ENCODE measurements at places on chromosomes 7 and 10. TPM values are rescaled to one million over a fixed set of nuclear protein-coding genes. Genes with fewer than 3 reads are reported as not detected.

NANOS1 gene
- total RNA-seq, result 4.8 TPM

RP9 gene
- total RNA-seq, result 7.5 TPM

ZC3HAV1L gene
- total RNA-seq, result 68.8 TPM

AKR1C1 gene
- total RNA-seq, result 94.8 TPM

DNA sequence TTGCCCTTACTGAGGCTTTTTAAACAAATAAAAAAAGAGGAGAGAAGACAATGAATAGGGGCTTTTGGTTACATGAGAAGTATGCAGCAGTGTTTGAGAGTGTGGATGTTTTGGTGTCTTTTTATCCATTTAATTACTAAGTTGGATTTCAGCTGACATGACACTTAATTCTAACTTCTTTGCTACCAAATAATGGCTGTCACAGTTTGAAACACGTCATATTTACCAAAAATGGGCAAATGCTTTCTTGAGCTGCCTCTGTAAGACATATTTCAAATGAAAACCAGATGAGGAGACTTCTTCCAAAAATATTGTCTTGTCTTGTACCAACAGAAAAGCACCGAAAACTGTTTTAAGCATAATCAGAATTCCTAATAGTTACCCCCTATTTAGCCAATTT, 4.0 kb downstream of the ABCB4 start:
- DNase-seq, result no peak

- DNase-seq, result no peak
These were observed 9.8 kb downstream of the NOD1 start for GRCh38 chr7:30468791-30469190.

DNA sequence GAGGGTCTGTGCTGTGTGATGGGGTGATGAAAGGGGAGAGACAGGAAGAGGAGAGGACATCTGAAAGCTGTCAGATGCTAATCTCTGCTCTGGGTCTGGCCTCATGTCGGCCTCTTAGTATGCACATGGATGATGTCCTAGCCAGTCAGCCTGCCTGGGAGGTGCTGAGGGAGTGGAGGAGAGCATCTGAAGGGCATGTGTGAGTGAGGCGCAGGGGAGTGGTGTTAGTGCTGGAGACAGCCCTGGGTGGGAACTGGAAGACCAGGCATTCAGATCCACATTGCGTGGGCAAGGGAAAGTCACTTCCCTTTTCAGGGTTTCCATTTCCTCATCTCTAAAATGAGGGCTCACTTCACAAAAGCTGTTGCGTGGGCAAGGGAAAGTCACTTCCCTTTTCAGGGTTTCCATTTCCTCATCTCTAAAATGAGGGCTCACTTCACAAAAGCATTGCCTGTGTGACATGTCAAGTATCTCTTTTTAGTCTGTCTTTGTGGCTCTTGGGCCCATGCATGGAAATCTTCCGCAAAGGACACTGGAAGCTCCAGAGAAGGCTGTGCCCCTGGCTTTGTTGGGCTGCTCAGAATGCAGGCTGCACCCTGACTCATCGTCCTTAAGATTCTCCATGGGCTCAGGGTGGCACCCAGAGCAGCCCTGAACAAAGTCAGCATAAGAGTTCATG, 10.0 kb downstream of the SFTPD start:
- no peak for DNase-seq

GRCh38 chr7:33882950-33883670, 22.2 kb upstream of the BMPER start:
- no peak for DNase-seq

CPVL gene
- total RNA-seq, result 5.7 TPM

CAMK2B gene
- 11.9 TPM for total RNA-seq

GRCh38 chr7:137835486-137836112, 11.2 kb downstream of the DGKI start:
- no peak for DNase-seq

VAX1 gene
- not detected for total RNA-seq

PARD3 gene
- total RNA-seq, result 42.6 TPM

GRCh38 chr7:142231716-142232115, 26.1 kb downstream of the PRSS58 start:
- DNase-seq, result no peak

DNA sequence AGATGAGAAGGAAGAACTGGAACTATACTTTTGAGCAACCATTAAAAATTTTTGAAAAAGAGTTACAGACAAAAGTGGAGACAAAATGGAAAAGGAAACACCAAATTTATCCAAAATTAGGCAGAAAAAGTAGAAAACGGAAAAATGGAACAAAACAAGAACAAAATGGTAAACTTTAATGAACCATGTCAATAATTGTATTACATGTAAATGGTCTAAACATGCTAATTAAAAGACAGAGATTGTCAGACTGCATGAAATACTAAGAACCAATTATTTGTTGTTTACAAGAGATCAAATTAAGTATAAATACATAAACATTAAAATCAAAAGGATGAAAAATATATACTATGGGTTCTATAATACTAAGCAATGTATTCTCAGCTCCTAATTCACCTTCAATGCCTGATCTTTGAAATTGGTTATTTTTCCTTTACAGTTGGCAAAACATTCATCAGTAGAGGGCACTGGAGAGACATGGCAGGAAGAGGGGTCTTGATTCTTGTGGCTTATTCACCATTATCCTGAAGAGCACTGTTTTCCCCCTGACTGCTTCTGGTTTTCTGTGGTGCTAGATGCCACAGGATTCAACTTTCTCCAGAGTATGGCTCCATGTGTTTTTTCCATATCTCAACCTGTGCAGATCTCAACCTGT, 124.9 kb downstream of the ELFN1 start:
- DNase-seq, result no peak

CCSER2 gene
- total RNA-seq, result 56.9 TPM

DNA sequence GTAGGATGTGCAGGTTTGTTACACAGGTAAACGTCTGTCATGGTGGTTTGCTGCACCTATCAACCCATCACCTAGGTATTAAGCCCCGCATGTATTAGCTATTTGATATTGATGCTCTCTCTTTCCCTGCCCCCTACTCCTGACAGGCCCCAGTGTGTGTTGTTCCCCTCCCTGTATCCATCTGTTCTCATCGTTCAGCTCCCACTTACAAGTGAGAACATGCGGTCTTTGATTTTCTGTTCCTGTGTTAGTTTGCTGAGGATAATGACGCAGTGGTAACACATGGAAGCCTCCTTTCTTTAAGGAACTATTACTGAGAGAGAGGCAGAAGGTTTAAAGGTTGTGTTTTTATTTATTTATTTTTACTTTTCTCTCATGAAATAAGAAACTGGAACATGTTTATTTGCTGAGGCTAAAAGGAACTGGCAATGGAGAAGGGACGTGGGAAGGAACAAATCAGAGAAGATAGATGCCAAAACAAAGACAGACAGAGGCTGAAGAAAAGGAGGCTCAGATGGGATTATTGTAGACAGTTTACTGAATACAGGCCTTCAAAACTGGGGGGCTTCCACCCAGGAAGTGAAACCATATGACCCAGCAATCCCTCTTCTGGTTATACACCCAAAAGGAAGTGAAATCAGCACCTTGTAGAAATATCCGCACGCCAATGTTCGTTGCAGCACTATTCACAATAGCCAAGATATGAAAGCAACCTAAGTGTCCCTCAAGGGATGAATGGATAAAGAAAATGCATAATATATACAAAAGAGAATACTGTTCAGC, 556.3 kb downstream of the GRM8 start:
- DNase-seq, result no peak

MNX1 gene
- not detected for total RNA-seq

XPNPEP1 gene
- 41.0 TPM for total RNA-seq

- DNase-seq, result no peak
These were observed 80.9 kb upstream of the DDC start for GRCh38 chr7:50646069-50646468.

TFPI2 gene
- 1.8 TPM for total RNA-seq

DNA sequence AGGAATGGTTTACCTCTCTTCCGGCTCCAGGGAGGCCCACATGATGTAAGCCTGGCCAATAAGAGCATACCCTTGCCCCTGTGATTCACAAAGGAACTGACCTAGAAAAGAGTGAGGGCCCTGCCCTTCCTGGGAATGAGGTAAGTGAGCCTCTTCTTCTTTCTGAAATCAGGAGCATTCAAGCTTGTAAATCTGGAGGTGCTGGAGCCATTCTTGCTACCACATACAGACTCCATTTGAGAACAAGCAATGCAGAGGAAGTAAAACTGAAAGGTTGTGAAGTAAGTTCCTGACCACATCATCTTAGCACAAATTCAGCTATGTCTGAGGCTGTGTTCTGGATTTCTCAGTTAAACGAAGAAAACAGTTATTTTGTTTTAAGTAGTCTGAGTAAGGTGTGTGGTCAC, 132.2 kb downstream of the CD36 start:
- no peak for DNase-seq

- DNase-seq, result no peak
These were observed 110.6 kb downstream of the CLEC2L start for GRCh38 chr7:139634087-139634486.

- DNase-seq, result no peak
These were observed 65.9 kb downstream of the DGKB start for GRCh38 chr7:14836571-14837189.

- DNase-seq, result no peak
These were observed 342.5 kb downstream of the PTEN start for GRCh38 chr10:88205842-88206446.

DNA sequence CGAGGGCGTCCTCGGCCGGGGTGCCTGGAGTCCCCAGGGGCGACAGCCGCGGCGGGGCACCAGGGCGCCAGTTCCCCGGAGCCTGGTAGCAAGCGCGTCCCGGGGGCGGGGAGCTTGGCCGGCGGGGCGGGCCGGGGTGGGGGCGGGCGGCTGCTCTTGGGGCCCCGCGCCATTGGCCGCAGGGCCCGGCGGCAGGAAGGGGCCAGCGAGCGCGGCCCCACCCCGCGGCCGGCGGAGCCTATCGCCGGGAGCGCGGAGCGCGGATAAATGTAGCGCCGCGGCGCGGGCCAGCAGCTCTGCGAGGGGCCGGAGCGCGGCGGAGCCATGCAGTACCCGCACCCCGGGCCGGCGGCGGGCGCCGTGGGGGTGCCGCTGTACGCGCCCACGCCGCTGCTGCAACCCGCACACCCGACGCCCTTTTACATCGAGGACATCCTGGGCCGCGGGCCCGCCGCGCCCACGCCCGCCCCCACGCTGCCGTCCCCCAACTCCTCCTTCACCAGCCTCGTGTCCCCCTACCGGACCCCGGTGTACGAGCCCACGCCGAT, at the start of gene HHEX:
TSS of gene HHEX (plus strand) at position 293 of the 548 bp plus-strand sequence. CDS start at position 325, 32 bp downstream.
- DNase-seq, result no peak

GRCh38 chr10:22321156-22321923, 441 bp downstream of the BMI1 start:
- DNase-seq, result no peak

DNA sequence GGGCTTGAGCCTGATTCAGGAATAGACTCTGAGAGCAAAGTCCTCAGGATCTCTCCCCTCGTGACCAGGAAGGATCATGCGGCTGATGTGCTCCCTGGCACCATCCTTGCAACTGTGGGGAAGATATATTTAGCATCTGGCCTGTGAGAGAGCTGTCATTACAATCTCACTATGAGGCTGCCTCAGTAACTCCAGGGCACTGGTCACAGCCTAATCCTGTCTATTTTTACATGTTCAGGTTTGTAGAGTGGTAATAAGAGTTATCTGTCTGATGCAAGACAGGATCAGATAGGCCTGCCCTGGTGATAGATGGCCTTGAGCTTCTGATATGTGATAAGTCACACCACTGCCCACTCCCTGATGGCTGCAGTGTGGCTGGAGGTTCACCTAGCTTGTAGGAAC, 50.7 kb downstream of the PPP1R3C start:
- no peak for DNase-seq

DNA sequence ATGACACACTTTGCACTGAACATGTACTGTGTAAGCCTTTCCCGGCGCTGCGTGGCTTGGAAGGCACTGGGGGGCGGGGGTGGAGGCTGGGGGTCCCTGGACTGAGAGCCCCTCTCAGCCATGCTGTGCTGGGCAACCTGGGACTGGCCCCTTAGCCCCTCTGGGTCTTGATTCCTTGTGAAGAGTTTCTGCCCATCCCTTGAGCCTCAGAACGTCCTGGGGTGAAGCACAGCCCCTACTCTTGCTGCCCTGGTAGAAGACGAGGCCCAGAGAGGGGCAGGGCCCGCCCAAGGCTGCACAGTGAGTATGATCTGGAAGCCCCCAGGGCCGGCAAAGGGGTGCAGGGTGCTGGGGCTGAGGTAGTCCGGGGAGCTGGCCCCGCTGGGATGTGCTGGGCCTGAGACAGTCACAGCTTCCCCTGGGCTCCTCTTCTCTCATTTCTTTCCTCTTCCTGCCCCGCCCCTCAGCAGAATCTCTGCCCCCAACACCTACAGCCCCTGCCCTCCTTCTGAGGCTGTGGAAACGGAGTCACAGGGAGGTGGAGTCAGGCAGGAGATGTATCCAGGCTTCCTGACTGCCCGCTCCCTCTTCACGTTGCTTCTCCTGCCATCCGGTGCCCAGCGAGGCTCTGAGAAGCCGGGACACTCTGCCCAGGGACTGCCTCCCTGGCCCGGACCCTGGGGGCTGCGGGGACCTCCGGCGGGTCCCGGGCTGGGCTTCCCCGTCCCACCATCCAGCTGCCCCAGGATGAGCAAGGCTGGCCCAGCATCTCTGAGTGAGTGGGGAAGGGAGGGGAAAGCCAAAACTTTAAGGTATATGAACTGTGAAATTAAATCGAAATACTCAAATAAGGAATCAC, 60.5 kb downstream of the UNCX start:
- no peak for DNase-seq

DNA sequence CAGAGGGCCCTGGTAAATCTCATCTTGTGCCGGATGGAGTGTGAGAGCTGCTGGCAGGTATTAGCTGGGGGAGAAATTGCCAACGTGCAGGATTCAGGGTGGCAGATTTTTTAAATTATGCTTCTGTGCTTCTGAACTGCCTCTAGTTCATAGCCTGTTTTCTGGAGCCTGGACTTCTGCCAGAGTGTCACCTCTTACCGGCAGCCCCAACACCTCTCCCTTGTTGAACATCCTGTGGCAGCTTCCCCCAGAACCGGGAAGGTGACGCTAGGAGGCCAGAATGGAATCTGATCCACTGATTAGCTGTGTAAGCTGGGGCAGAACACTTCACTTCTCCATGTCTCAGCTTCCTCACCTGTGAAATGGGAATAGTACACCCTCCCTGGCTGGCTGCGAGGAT, 5.1 kb downstream of the VWA2 start:
- no peak for DNase-seq

NAT16 gene
- total RNA-seq, result not detected

LRRC61 gene
- 9.6 TPM for total RNA-seq

DNA sequence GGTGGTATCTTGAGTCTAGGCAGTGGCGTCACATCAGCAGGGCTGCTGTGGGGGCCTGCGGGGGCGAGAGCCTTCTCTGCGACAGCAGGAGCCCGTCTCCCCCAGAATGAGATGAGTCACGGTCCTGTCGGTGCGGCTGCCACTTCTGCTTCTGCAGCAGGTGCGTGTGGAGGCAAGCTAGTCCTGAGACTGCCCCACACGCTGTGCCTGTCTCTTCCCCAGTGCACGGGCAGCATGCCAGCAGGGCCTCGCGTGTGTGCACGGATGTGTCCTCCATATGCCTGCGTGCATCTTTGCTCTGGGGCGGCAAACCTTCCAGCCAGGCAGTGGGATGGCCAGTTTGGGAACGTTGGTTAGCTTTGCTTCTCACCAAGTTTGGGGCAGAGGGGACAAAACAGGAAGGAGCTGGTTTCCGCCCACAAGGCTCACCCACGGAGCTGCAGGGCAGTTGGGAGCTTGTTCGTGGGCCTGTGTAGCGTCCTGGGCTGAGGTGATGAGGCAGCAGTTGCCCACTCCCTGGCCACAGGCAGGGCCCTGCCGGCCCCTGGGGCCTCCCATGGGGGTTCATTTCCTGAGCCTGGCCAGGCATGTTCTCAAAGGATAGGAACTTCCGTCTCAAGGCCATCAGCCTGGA, 60.8 kb upstream of the PPIF start:
- DNase-seq, result peak; percentile 54

TRPV5 gene
- not detected for total RNA-seq

- no peak for DNase-seq
These were observed 55.3 kb downstream of the CPVL start for GRCh38 chr7:29090836-29091601.

GRCh38 chr10:44369854-44370253, 15.0 kb downstream of the CXCL12 start:
- no peak for DNase-seq
